Tongue (tissue), 3 donors: ENCODE measurements at places on chromosomes 6 and 20. TPM values are rescaled to one million over a fixed set of nuclear protein-coding genes. Genes with fewer than 3 reads are reported as not detected.

DNA sequence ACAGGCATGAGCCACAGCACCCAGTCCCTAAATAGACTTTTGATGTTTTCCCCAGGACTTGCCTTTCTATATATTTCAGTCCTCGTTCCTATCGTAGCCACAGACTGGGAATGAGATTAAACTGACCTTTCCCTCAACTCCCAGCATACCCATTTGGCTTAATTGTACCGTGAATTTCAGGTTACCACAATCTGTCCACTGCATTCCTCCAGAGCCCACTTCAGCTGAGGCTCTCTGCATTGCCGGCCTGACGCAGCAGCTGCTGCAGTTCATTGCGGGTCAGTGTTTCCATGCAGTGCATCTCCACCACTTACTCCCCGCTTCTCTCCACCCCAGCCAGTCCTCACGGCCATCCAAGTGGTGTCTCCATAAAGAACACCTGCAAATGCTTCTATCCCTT is 103.1 kb upstream of the RIN2 start:
- peak; percentile 74 for DNase-seq

DNA sequence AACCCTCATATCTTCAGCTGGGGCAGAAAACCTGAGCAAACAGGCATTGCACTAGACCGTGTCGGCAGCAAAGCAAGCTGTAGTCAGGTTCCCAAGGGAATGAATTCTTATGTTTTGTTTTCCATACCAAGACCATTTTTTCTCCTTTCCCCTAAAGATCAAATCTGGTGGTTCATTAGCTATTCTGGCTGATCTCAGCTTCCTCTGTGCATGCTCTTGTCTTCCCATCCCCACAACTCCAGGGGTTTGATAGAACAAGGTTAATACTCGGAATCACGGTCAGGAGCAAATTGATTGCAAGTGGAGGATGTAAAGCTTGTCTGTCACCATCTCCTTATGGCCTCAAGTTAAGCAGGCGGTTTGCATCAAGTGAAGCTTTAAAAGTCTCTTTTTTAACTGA is 778.8 kb downstream of the KIF16B start:
- no peak for DNase-seq

DNA sequence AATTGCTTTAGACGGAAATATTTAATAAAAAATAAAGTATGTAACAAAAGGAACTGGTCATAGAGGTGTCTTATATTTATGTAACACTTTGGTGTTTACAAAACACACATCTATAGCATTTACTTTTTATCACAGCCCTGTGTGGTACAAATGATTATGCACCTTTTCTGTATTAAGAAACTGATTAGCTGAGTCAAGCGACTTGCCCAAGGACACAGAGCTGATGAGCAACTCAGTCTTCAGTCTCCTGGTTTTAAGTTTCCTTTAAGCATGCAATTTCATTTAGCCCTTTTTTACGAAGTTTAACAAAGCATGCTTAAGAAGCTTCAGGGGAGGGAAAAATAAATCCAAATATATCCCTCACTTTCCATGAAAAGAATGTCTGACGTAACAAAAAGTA is 2.5 kb downstream of the DCDC2 start:
- DNase-seq: no peak

GRCh38 chr20:24842274-24842917 is 106.7 kb upstream of the CST7 start:
- no peak for DNase-seq

DNA sequence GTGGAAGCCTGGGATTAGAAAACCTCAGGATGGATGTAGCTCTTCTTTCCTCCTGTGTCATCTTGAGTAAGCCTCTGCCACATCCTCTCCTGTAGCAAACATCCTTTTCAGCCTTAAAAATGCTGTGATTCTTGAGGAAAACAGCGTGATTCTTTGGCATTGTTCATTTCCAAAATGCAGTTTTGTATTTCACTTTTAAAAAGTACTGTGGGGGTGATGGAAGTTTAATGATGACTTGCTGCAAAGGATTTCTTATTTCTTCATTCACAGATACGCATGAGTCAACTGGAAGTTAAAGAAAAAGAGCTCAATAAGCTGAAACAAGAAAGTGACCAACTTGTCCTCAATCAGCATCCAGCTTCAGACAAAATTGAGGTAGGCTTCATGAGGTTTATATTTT is 23.9 kb upstream of the SNRNP48 start:
- no peak for DNase-seq

- DNase-seq: no peak
Measured at GRCh38 chr20:44112889-44113617, 73.9 kb downstream of the JPH2 start.

- no peak for DNase-seq
Measured at GRCh38 chr20:48143435-48144081, 358.3 kb upstream of the SULF2 start.

DNA sequence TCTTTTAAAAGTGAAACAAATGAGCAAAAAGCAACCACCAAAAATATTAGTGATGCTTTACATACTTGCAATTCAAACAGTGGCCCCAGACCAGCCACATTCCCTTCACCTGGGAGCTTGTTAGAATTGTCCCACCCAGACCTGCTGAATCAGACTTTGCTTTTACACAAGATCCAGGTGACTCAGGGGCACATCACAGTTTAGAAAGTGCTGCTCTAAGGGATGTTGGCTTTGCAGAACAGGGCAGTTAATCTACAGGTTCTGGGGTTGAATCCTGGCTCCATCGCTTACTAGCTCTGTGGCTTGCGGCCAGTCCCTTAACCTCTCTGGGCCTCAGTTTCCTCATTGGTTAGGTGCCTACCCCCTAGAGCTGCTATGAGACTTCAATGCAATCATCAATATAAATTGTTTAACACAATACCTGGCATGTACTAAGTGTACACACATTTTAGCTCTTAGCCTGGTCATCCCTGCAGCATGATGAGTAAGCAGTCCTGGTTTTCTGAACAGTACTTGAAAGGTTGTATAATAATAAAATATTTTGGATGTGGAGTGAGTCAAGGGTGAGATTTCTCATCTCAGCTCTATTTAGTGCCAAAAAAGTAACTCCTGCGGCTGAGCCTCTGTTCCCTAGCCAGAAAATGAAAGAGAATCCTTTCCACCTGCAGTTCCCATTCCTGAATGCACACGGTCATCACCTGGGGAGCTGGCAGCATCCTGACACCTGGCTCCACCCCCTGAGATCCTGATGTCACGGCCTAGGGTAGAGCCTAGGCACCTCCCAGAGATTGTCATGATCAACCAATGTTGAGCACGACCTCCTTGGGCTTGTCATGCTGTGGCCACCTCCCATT is 162.7 kb downstream of the ANKRD60 start:
- DNase-seq: no peak

GRCh38 chr6:15079288-15079817 is 166.5 kb upstream of the JARID2 start:
- no peak for DNase-seq

GRCh38 chr6:7604506-7604905 is 14.5 kb downstream of the SNRNP48 start:
- no peak for DNase-seq

DNA sequence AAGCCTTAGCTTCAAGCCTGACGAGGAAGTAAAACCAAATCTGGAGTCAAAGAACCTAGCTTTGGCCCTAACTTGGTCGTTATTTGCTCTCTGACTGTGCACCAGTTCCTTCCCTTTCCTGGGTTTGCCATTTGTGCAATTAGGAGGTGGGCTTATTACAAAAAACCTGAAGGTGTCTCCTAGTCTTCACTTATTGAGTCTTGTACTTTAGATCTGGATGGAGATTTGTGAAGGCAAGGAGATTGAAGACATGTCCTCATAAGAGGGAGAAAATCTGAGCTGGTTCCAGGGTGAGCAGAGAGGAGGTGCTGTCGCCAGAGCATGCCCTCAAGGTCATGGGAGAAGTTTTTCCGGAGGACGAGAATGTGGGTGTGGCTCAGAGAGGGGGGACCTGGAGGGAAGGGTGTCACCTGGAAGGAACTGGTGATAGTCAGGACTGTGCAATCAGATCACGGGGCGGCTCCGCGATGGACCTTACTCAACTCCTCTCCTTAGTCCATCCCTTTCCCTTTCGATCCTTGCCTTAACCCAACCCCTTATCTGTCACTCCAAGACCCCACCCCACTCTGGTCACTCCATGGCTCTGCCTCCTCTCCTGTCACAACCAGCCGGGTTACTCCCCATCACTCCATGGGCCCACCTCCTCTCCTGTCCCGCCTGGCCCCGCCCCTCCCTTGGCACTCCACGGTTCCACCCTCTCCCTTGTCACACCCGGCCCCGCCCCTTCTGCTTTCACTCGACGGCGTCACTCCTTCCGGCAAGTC is 588 bp upstream of the ACSS2 start:
- no peak for DNase-seq

GRCh38 chr6:17908831-17909230 is 78.6 kb downstream of the KIF13A start:
- DNase-seq: no peak

DNA sequence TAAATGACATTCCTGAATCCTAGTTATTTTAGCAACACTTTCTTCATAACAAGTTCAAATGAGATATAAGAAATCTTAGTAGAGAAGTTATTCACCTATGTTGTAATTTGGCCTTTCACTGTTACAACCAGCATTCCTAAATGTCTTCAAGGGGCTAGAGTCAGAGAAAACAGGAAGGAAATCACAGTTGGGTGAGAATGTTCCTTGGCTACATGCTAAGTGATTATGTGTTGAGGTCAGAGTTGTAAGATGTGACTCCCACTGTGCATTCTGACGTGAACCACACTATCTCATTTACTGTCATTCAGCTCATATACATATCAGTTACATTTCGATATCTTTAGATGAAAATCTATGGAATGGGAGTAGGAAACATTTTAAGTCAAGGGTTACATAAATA is 51.0 kb upstream of the MLIP start:
- no peak for DNase-seq

GRCh38 chr20:9032758-9033157 is 36.1 kb upstream of the PLCB4 start:
- DNase-seq: no peak

- peak; percentile 87 for DNase-seq
Measured at GRCh38 chr6:26284537-26285142, 80.4 kb upstream of the BTN3A2 start.

DNA sequence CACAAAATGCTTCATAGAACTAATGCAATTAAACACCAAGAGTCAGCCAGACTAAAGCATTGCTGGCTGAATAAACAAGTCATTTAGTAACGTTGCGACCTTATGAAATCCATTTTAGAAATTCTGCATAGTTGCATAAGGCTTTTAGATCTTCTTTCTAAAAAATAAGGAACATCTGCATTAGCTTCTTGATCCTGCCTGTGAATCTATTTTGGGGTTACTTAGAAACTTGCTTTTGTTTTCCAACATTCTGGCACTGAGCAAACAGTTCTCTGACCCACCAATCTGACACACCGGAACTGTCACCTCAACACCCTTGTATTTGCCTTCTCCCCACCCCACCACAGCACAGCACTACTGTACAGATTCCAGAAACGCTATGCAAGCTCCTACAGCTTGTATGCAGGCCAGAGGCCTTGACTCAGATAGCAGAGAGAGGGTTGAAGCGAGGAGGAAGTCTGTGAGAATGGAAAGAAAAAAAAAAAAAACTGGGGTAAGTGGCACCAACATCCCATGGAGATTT is 55.0 kb downstream of the KIF13A start:
- peak; percentile 54 for DNase-seq

- peak; percentile 15 for DNase-seq
Measured at GRCh38 chr6:81556551-81556950, 195.9 kb downstream of the TENT5A start.

GRCh38 chr6:163301726-163302635 is 112.5 kb upstream of the QKI start:
- DNase-seq: no peak

DNA sequence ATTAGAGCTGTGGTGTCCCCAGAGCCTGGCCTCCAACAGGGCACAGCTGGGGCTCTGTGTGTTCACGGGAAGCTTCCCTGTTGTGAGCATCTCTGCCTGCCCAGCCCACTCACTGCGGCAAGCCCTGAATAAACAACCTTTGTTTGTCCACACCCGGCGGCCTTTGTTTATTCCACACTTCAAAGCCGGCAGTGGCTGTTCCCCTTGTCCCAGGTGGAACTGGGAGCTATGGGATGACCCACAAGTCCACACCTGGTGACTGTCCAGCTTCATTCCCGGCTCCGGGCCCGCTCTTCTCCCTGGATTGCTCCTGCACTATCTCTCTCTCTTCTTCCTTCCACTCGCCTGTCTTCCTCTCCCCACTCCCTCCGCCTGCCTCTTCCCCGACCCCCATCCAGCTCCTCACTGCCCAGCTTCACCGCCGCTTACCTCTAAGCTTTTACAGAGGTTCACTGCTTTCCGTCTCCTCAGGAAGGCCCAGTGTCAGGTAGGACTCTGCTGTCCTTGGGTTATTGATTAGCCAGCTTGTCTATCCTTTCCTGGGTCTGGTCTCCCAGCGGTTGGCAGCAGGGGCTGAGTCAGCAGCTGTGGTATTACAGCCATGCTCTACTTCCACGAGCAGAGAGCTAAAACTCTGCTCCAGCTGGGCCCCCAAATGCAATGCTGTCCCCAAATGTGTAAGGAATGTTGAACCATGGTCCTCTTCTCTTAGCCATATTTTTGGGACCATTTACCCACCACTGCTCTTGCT is 17.8 kb downstream of the DACT2 start:
- DNase-seq: no peak

GRCh38 chr6:7727086-7727945 is 1.4 kb downstream of the BMP6 start:
- DNase-seq: peak; percentile 60

- no peak for DNase-seq
Measured at GRCh38 chr20:59063358-59064213, 21.0 kb upstream of the PRELID3B start.

DNA sequence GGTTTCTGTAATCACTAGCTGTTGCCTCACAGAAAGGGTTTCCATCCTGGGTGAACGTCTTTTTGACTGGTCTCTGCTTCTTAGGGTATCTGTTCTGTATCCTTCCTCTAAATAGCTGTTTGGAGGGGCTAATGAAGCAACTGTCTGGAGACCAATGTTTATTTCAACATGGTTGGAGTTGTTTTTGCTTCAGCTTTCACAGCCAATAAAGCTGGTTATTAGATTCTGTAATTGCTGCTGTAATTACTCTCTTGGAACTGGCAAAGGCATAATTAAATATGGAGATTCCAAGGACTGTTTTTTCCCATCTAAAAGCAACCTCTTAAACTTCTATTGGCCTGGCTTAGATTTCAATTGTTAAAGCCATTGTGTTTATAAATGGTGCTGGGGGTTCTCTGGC is 31.9 kb downstream of the CHMP4B start:
- no peak for DNase-seq

- DNase-seq: no peak
Measured at GRCh38 chr6:160461641-160462040, 113.5 kb downstream of the SLC22A3 start.

GRCh38 chr20:36449663-36450062 is 91.7 kb upstream of the MYL9 start:
- no peak for DNase-seq

- no peak for DNase-seq
Measured at GRCh38 chr20:50245498-50246366, 55.1 kb downstream of the CEBPB start.

Gene MYCT1
- 26.0 TPM for total RNA-seq

Gene GID8
- total RNA-seq: 31.3 TPM

Gene HLA-G
- total RNA-seq: not detected

Gene KHDRBS2
- total RNA-seq: 0.41 TPM

Gene BPIFA1
- total RNA-seq: 109 TPM

Gene MRPL14
- total RNA-seq: 32.3 TPM

Gene OLIG3
- not detected for total RNA-seq

Gene DZANK1
- 1.6 TPM for total RNA-seq

Gene BHLHE23
- not detected for total RNA-seq

Gene PDYN
- not detected for total RNA-seq

Gene TRIM38
- 9.0 TPM for total RNA-seq

Gene TXLNB
- total RNA-seq: 188 TPM

Gene ANKRD66
- total RNA-seq: 0.31 TPM

Gene CLIC5
- 18.1 TPM for total RNA-seq

Gene FOXF2
- total RNA-seq: 15.4 TPM

Gene APMAP
- 47.4 TPM for total RNA-seq

Gene HLA-DPA1
- 15.6 TPM for total RNA-seq

Gene HLA-DQA1
- total RNA-seq: not detected

Gene CCDC170
- 4.1 TPM for total RNA-seq
